ENCODE measurements at places on chromosomes 5 and 9. TPM values are rescaled to one million over a fixed set of nuclear protein-coding genes. Genes with fewer than 3 reads are reported as not detected.

Gene ZNF462
- 41.6 TPM for total RNA-seq

Gene PRLR
- total RNA-seq = 41.9 TPM

Gene TMEM252
- total RNA-seq = not detected

Gene UNC13B
- total RNA-seq = 69.4 TPM

Gene PRR16
- 2.4 TPM for total RNA-seq

Gene BHMT2
- 1.6 TPM for total RNA-seq

Gene BRD3OS
- 2.9 TPM for total RNA-seq

Gene FAM151B
- total RNA-seq = 1.6 TPM

GRCh38 chr5:150175076-150175475 lies 8.5 kb downstream of the CDX1 start:
- no peak for DNase-seq

DNA sequence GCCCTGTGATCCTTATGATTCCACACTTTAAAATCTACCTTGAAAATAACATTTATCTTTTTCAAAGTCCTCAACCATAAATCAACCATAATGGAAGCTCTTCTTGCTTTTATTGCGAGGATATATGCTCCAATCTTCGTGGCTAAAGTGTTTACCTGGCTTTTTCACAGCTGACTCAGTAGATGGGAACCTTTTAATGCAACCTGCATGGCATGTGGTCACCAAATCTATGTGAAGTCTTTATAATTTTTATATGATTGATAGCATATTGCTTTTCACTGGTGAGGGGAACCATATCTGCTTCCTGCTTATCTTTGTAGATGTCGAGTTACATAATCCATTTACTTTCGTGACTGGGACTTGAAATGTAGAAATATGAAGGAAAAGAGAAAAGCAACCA lies 47.1 kb upstream of the TLX3 start:
- DNase-seq = no peak

GRCh38 chr5:154865466-154866184 lies 7.2 kb downstream of the CNOT8 start:
- DNase-seq = no peak

DNA sequence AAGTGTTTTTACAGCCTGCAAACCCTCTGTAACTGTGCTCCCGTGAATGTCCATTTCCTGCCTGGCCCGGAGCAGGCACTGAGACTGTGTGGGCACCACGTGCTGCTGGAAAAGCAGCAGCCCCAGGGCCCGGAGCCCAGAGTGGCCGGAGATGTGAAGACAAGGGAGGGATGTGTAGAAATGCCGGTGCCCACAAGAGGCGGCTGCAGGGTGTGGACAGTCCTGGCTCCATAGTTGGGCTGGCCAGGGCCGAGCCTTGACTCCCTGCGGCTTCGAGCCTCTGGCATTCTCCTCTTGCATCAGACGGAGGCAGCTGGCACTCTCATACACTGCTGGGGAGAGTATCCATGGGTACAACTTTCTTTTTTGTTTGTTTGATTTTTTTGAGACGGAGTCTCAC lies 13.2 kb upstream of the GFPT2 start:
- no peak for DNase-seq

DNA sequence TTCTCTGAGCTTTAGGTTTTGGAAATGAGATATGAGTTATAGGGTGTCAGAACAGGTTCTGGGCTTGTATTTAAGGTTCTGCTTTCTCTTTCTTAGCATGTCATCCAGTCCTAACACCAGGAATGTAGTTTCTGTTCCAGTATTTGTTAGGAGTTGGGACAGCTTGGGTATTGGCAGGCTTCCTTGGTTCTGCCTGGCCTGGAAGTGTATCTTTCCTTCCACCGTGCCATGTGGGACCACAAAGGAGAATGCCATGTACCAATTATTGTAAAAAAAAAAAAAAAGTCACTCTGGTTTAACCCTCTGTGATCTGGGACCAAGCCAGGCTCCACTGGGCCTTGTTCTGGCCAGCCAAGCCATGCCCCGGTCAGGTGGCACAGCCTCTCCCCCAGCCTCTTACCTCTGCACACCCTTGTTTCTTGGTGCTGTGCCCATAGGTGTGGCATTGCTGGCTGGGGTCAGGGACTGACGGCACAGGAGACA lies 47.8 kb downstream of the ARHGAP26 start:
- DNase-seq = peak; percentile 81

- no peak for DNase-seq
Measured at GRCh38 chr9:86352440-86353077, 1.7 kb downstream of the TUT7 start.

DNA sequence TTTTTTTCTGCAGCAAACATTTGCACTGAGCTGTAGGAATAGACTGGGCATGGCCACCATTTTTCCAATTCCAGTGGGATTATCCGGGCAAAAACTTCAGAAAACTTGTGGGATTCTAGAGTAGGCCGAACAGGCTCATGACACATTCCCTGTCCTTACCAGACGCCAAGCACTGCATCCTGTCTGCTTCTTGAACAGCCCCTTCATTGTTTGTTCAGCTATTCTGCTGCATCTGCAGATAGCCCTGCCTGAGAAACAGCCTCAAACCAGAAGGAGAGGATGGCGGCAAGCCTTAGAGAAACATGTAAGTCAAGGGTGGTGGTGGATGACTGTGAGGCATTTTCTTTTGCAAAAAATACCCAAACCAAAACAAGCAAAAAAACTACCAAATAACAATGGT lies 111.8 kb upstream of the NTRK2 start:
- no peak for DNase-seq

DNA sequence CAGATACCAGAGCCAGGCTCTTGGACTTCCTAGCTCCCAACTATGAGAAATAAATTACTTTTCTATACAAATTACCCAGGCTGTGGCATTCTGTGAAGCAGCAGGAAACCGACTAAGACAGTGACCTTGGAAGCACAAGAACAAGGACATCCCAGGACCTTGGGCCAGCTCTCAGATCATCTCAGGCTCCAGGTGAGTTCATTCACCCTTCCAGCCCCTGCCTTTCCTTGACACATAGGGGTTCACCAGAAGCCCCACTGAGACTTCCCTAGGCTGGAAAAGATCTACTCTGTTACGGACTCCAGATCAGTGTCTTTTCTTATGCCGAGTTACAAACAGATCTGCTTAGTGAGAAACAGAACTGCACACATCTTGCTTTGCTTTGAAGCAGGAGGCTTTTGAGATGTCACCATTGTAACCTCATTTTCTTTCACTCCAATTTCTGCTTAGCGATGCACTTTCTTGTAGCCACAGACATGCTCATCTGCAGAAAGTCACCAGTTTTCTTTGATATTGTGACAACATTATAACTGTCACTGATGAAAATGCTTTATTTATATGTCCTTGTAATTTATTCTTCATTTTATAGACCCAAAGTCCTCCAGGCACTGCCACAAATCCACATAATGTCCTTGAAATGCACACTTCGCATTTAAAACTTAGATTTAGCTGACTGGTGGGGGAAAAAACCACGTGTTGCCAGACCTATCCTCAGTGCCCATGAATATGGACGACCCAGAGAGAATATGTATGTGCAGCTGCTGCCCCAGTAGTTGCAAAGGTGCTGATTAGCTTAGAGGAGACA lies 8.1 kb downstream of the CD180 start:
- DNase-seq = no peak

DNA sequence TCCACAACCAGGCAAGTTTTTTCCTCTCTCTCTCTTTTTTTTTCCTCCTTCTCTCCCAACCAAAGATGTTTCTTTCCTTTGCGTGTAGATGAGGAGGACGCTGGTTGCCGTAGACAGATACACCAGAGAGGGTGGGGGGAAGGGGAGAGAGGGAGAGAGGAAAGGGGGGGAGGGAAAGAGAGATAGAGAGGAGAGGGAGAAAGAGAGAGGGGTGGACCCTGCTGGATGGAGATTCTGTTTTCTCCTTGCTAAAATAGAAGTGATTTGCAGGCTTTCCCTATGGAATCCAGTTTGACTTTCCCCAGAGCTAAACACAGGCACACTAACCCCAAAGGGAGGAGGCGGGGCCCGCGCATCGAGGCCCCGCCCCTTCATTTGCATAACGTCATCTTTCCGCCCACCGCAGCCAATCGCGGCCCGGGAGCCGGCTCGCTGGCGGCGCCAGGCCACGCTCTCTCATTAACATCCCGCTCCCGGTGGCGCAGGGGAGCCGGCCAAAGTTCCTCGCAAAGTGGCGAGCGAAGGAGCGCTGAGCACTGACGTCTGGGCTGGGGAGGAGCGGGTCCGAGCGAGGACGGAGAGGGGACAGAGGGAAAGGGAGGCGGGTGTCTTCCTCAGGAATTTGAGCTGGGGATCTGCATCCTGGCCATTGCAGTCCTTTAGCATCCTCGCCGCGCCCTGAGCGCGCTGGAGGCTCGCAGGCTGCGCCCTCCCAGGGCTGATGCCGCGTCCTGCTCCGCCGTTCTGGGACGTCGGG lies 487 bp upstream of the EBF1 start:
- peak; percentile 86 for DNase-seq

DNA sequence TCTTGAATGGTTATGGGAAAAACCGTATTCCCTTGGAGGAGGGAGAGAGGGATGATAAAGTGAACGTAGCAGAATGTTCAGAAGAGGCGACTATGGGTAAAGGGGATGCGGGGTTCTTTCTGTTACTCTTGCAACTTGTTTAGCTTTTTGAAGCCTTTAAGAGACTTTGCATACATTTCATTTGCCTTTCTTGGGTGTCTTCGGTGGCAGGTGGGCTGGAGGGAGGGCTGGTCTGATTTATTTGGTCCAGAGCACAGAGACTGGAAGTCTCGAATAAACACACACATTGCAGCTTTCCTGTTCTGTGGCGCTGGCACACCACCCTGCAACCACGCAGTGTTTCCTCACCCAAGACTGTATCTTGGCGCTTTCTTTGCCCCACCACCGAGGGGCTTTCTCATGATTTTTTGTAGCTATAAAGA lies 23.2 kb downstream of the TTF1 start:
- no peak for DNase-seq

DNA sequence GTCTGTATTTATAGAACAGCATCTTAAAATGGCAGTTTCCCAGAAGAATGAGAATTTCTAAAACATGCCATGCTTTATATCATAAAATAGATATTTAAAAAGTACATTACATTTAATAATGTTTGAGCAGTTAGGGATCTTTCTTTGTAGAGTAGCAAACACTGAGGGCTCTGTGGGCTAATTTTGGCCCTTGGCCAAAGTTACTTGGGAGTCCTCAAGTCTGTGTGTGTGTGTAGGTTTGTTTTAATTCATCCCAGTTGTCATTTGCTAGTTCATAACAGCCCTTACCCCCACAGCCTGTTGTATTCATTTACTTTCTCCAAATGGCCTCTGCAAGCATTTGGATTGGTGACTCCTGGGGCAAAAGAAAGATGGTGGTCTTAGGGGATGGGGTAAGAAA lies 576.4 kb upstream of the SGCD start:
- DNase-seq = no peak

GRCh38 chr5:57338068-57338867 lies 144.3 kb downstream of the ACTBL2 start:
- DNase-seq = no peak

DNA sequence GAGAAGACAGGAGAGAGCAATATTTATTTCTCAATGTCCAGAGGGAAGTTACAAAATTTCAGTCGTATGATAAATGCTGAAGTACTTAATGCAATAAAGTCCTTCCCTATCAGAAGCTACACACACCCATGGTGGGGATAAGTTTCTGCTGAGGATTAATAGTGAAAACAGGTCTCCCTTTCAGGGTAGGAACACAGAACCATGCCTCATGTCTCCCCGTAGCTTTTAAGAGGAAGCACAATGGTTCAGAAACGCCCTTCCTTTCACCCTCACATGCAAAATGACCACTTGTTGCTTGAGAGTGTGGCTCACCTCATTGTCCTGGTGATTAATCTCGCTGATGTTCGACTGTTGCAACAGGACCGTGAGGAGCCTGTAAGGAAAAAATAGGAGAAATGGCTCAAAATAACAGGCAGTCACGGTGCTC lies 73.6 kb downstream of the ANKRD55 start:
- DNase-seq = no peak

DNA sequence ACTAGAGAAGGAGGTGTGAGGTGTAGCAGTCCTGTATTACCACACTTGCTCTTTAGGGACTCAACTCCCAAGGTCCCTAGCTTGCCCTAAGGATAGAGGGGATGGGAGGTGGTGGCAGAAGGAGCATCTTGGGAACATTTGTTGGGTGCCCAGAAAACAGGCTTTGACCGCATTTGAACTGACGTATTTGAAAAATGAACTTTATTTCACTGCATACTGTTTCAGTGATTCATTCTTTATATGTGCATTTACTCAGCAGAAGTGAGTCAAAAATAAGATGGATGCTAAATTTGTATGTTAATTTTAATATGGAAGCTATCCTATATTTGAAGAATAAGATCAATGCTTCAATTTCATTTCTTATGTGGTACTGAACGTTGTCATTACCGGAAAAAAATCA lies 18.7 kb downstream of the DMRT3 start:
- DNase-seq = no peak

GRCh38 chr9:89008055-89008743 lies 16.9 kb downstream of the S1PR3 start:
- no peak for DNase-seq

DNA sequence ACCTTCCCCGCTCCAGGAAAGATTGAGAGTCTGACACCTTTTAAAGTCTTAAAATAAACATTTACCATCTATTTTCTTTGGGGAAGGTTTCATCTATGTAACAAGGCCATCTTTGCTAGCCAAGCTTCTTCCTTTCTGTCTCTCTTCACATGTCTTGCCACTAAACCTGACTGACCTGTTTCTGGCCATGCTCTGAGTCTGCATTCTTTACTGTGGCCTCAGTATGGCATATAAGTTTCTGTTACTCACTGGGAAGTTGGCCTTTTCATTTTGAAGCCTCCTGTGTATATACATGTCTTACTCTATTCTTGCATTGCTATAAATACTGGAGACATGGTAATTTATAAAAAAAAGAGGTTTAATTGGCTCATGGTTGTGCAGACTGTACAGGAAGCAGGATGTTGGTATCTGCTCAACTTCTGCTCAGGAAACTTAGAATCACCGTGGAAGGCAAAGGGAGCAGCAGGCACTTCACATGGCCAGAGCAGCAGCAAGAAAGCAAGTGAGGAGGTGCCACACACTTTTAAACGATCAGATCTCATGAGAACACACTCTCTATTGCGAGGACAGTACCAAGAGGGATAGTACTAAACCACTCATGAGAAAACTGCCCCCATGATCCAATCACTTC lies 48.1 kb downstream of the KCNV2 start:
- DNase-seq = no peak

DNA sequence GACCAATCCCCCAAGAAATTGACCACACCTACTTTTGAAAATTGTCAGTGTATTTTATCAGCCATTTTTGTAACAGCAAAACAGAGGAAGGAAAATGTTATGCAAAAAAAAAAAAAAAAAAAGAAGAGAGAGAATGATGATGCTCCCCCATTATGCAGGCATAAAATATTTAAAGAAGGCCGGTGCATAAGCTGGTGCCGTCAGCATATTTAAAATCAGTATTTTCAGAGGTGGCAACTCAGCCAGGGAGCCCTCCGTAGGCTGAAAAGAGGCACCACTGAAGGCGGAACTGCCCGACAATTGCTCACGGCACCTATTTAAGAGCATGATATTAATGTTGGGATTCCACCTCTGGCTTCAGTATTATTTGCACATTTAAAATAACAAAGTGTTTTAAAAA lies 33.4 kb downstream of the IRX2 start:
- DNase-seq = no peak

GRCh38 chr9:35606138-35606504 lies 1.1 kb downstream of the TESK1 start:
- no peak for DNase-seq

Data from left colon (tissue), 2 donors.